ENCODE measurements at places on chromosomes 4 and X.
A peak's percentile ranks its signal among the peaks of the same experiment; 100 is the strongest.

- DNase-seq = peak; percentile 91
Observed at GRCh38 chr4:15004739-15005301, 2.5 kb downstream of the CPEB2 start.

- DNase-seq = no peak
Observed at GRCh38 chrX:48864210-48864609, 28.8 kb upstream of the PCSK1N start.

- DNase-seq = no peak
Observed at GRCh38 chrX:96314985-96315384, 369.7 kb upstream of the DIAPH2 start.

GRCh38 chr4:14087459-14087858 is 459.9 kb upstream of the BOD1L1 start:
- DNase-seq = no peak

DNA sequence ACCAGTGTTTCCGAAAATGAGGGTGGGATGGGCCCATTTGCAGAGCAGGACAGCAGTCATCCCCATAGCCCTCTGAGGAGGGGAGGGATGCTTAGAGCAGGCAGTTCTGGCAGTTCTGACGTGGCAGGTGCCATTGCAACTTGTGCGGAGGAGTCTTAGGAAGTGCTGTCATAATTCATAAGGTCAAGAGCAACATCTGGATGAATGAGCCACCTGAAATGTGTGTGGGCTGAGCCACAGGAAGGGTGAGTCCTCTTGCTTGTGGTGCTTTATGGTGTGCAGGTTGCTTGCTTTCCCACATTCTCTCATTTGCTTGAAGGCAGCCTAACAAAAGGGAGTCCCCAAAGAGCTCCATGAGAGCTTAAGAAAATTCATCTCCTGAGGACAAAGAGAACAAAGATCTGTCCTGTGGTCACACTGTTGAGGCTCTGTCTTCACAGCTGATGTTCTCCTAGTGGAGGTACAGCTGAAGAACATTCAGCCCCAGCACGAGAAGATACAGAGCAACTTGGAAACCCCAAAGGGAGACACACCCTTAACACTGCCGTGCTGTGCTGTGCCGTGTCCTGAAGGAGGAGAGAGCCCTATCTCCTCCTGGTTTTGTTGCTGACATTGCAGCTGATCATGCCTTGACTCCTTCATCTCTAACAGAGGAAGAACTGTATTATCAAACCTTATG is 60.3 kb downstream of the DLG3 start:
- peak; percentile 12 for DNase-seq

DNA sequence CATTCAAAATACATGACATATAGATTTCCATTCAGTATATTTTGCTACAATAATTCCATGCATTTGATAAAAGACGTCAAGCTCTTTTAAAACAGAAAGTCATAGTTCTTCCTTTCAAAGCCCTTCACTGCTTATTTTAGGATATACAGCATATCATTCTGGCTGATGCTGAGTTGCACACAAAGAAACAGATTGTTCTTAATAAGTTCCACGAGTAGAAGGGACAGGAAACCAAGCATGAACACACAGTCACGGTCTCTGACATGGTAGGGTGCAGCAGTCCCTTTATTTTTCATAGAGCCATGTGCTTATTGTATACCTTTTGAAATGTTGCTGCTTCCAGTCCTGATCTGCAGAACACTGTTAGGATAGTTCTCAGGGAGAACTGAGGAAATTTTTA is 85.4 kb downstream of the MAGEB10 start:
- no peak for DNase-seq

- DNase-seq = no peak
Observed at GRCh38 chrX:42456176-42456700, 321.7 kb downstream of the PPP1R2C start.

- DNase-seq = no peak
Observed at GRCh38 chr4:22850055-22850454, 157.3 kb downstream of the GBA3 start.

GRCh38 chr4:14115106-14115505 is 487.6 kb upstream of the BOD1L1 start:
- DNase-seq = no peak

DNA sequence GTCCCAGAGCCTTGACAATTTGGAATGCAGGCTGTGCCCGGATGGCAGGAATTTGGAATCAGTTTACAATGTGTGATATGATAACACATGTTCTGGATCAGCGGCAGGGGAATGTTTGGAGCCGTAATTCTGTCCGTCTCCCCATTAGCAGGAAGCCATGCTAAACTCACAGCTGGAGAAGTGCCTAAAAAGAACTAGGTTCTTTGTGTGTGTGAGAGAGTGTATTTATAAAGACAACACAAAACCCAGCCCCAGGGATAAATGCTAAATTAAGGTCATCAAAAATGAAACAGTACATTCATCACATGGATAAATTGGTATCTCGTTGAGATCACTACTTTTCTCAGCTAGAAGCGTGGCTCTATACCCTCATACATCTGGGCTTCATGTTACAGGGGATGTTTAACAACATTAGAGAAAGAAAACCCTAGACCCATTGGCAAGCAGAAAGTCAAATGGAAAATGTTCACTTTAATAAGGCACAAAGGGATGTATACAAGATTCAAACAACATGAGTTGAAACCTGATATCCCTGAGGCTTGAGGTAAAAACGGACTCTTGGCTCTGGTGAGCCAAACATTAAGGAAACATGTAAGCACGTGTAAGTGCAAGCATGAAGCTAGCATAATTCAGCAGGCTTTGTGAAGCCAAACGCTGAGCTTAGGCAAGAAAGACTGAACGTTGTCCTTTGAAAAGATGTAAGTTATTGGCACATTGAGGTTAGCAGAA is 18.0 kb upstream of the TMEM131L start:
- no peak for DNase-seq

DNA sequence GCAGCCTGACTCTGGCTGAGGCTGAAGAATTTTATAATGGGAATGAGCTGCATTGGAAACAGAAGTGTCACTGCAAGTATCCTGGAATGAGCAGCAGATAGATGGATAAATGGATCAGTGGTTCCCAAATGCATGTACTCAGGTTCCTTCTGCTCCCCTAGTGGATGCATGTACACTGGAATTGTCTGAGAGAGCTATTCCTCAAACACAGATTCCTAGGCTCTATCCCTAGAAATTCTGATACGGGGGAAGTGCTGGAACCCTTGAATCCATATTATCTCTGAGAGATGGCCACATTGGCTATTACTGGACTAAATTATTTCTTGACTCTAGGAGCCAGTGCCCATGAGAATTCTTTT is 64.8 kb downstream of the TMEM131L start:
- DNase-seq = no peak

DNA sequence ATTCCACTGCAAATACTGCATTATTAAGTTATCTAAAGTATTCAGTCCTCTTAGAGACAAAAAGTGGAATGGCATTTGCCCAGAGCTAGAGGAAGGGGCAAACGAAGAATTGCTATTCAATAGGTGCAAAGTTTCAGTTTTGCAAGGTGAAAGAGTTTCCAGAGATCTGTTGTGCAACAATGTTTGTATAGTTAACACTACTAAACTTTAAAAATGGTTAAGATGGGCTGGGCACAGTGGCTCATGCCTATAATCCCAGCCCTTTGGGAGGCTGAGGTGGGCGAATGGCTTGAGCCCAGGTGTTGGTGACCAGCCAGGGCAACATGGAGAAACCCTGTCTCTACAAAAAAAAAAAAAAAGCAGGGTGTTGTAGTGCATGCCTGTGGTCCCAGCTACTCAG is 102.5 kb downstream of the LUZP4 start:
- no peak for DNase-seq

- no peak for DNase-seq
Observed at GRCh38 chrX:14591976-14592375, 62.6 kb downstream of the GLRA2 start.

DNA sequence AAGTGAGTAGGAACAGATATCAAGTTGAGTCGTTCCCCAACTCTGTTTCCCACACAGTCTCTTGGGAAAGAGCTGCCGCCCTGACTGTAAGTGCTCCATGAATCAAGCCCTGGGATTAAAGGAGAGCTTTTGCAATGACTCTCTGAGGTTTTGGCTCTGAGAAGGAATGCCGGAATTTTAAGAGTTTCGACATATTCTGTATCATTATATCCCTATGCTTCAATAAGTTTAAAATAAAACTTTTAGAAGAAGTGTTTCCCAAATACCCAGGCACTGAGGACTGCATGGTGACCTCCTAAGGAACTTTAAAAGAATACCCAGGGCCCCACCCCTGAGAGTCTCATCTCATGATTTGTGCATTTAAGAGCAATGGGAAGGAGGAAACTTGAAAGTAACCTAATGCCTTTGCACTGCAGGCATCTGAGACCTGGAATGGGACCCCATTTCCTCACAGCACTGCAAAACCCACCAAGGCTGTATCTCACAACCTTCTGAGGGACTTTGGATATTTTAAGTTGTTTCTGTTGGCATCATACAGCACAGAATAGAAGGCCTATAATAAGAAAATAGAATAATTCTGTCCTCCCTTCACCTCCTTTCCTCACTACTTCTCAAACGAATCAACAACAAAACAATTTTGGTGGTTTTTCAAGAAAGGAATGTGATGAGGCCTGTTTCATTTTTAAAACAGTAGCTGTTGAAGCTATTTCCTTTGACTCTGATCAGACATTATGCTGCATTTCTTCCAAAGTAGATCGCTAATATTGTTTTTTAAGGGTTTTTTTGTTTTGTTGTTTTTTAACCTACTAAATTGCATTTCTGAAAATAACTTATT is 121.2 kb downstream of the GASK1B start:
- no peak for DNase-seq

DNA sequence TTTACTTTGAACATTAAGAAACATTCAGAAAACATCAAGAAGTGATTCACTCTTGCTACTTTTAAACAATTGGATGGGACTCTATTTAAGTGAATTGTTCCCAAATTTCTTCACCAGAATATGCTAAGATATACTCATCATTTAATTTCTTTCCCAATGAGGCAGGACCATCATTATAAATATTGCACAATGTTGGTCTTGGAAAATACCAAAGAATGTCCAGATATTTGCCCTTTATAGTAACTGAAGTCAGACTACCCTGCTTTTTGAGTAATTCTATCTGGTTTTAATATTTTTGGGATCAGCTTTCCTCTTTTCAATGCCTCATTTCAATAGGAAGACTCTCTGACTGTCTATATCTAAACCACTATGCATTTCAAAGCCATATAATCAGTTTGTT is 129.4 kb upstream of the TENM3 start:
- DNase-seq = no peak

DNA sequence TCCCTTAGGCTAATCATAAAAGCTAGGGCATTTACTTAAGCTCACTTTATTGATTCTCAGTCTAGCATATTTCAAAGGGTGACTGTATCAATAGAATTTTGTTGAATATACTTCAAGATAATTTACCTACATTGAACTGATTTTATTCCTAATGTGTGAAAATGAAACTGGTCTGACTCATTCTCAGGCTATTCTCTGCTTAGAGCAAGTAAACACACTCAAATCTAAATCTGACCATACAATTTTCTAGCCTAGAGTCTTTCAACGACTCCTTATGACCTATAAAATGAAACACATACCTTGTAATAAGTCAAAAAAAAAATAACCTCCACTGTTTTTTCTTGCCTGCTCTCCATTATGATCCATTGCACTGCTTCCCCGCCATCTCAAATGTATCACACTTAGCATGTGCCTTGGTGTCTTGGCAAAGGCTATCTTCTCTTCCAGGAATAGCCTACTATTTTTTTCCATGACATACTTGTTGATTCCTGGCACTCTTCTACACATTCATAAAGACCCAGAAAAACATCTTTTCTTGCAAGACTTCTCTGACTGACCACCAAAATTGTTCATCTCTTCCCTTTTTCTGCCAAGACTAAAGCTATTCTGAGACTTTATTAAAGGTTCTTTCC is 965.1 kb upstream of the HS3ST1 start:
- DNase-seq = no peak

DNA sequence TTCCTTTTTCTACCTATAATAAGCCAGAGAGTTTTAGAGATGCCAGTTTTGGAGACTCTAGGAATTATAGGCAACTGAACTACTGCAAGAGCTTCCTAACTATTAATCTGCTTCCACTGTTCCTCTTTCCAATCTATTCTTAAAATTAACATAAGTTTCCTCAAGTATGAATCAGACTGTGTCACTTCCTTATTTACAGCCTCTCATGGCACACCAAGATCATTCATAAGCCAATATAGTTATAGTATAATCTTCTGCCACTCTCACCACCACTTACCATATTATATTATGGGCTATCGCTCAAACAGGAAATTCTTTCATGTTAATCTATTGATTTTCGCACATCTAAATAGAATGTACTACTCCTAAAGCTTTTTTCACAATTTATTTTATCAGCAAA is 383.5 kb downstream of the STPG2 start:
- DNase-seq = no peak

DNA sequence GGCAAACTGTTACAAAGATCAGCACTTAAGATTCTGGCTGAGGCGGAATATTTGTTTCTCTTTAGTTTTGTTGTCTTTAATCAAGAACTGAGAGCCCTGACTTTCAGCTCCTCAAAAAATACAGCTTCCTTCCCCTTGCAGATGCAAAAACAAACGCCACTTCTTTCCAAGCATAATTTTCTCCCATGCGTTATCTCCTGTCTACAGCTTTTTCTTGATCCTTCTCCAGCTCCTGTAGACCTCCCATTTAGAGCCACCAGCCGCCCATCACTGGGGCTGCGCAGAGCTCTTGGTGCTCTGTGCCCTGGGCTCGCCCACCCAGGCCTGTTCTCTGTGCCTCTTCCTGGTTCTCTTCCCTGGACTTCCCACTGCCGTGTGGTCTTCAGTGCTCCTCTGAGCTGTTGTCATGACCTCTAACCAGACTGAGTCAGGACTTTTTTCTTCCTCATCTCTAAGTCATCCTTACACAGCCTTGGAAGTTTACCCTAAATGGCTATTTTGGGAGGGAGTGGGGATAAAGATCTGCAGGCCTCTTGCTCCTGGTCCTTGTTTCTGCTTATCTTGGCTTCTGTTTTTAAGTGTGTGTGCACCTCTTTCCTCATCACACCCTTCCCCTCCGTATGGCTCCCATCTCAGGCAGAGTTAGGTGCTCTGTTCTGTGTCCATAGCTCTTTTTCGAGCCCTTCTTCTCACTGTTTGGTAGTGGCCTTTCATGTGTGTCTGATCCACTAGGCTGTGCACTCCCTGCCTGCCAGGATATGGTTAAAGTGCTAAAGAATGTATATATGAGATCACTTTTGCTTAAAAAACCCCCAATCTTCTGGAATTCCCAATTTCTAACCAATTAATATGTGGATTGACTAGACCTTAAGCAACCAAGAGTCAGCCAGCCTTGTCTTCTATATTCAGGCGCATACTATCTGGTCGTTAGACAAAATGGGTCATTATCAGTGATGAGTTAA is 122.5 kb downstream of the PTTG2 start:
- DNase-seq = no peak

Data from coronary artery (tissue), 2 donors.